ENCODE measurements at places on chromosomes 4 and X. TPM values are rescaled to one million over a fixed set of nuclear protein-coding genes. Genes with fewer than 3 reads are reported as not detected.

Gene HDAC8
- 39.8 TPM for total RNA-seq

Gene NSUN7
- total RNA-seq = 17.7 TPM

Gene ZCCHC12
- total RNA-seq = not detected

Gene SMIM31
- not detected for total RNA-seq

Gene VCX3B
- total RNA-seq = not detected

Gene SLC2A9
- total RNA-seq = 16.8 TPM

Gene KCNE5
- total RNA-seq = not detected

Gene MAGEA3
- not detected for total RNA-seq

Gene SPOCK3
- total RNA-seq = not detected

Gene NAP1L2
- not detected for total RNA-seq

Gene CXCL6
- not detected for total RNA-seq

Gene SLC9B1
- 0.79 TPM for total RNA-seq

Gene TRIM60
- total RNA-seq = not detected

GRCh38 chr4:94463771-94464170 is 12.0 kb downstream of the PDLIM5 start:
- H3K27me3 ChIP-seq = no peaks in the 10 kb centered on the region
- no peak for DNase-seq
- H3K27ac ChIP-seq = no peak overlapping the region

GRCh38 chr4:155442267-155443105 is 65.7 kb upstream of the MAP9 start:
- H3K27ac ChIP-seq = no peak overlapping the region
- DNase-seq = no peak
- H3K27me3 ChIP-seq = no peaks in the 10 kb centered on the region
- no peaks in the 10 kb centered on the region for H3K4me1 ChIP-seq

DNA sequence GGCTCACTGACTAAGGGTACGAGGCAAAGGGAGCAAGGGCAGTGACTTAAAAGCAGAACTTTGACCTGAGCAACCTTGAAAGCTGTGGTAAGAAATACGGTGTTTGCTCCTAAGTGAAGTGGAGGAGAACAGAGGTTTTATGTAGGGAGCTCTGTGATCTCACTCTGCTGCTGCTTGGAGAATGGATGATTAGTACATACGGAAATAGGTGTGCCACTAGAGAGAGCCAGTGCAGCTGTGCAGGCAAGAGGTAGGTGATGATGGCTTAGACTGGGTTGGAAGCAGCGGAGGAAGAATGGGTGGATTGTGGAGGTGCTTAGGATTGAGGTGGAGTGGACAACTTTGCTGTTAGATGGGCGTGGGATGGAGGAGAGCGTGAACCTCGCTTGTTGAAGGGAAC is 85.0 kb downstream of the FAM193A start:
- DNase-seq = no peak
- no peak overlapping the region for H3K4me3 ChIP-seq
- no peaks in the 10 kb centered on the region for H3K4me1 ChIP-seq
- H3K27me3 ChIP-seq = no peaks in the 10 kb centered on the region

- H3K27me3 ChIP-seq = no peaks in the 10 kb centered on the region
- no peak for DNase-seq
- no peak overlapping the region for H3K27ac ChIP-seq
These were observed 581.4 kb upstream of the DIPK2B start for GRCh38 chrX:45781901-45782553.

DNA sequence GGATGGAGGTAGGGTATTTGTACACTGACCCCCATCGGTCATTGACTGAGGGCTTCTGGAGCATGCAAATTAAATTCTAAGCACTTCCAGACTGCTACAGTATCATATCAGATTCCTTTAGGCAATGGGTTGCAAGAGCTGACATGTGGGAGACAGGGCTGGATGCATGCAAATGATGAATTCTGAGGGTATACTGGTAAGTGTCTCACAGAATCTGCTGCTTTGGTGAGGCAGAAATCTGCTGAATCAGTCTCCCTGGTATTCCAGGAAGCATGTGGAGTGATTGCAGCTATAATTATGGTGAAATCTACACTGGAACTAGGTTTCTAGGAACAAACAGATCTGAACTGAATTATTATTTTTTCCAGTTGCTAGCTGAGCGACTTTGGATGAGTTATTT is 684.9 kb upstream of the MAGEB2 start:
- no peak overlapping the region for H3K4me3 ChIP-seq
- no peaks in the 10 kb centered on the region for H3K36me3 ChIP-seq

GRCh38 chr4:124032035-124032434 is 635.4 kb downstream of the SPRY1 start:
- no peak overlapping the region for H3K27ac ChIP-seq
- H3K27me3 ChIP-seq = no peaks in the 10 kb centered on the region
- no peak overlapping the region for H3K4me3 ChIP-seq
- H3K36me3 ChIP-seq = no peaks in the 10 kb centered on the region

DNA sequence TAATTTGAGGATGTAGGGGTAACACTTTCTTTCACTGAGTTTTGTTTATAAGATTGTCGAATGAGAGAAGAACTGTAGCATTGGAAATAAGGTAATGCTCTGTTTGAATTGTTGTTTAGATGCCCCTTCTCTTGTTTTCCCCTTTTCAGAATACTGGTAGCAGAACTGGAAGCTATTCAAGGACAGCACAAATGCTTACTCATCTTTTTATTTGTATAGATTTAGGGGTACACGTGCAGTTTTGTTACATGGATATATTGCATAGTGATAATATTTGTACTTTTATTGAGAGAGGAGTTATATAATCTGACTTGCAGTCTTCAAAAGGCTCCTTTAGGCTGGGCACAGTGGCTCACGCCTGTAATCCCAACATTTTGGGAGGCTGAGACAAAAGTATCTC is 145.4 kb upstream of the HAND2 start:
- no peak overlapping the region for H3K4me3 ChIP-seq
- no peak for DNase-seq
- no peaks in the 10 kb centered on the region for H3K36me3 ChIP-seq
- H3K4me1 ChIP-seq = no peaks in the 10 kb centered on the region

- H3K4me1 ChIP-seq = no peaks in the 10 kb centered on the region
- H3K4me3 ChIP-seq = no peak overlapping the region
- DNase-seq = no peak
- H3K27ac ChIP-seq = no peak overlapping the region
These were observed 37.4 kb upstream of the DHRSX start for GRCh38 chrX:2538031-2538757.

GRCh38 chr4:14184265-14184664 is 556.7 kb upstream of the BOD1L1 start:
- DNase-seq = no peak
- H3K4me1 ChIP-seq = no peaks in the 10 kb centered on the region
- H3K36me3 ChIP-seq = no peaks in the 10 kb centered on the region

GRCh38 chr4:26113339-26113940 is 199.4 kb downstream of the SMIM20 start:
- H3K36me3 ChIP-seq = no peaks in the 10 kb centered on the region
- no peaks in the 10 kb centered on the region for H3K27me3 ChIP-seq
- DNase-seq = no peak
- no peak overlapping the region for H3K27ac ChIP-seq
- H3K4me1 ChIP-seq = no peaks in the 10 kb centered on the region

GRCh38 chrX:44267116-44267515 is 76.4 kb downstream of the EFHC2 start:
- no peaks in the 10 kb centered on the region for H3K27me3 ChIP-seq
- no peak overlapping the region for H3K27ac ChIP-seq
- H3K36me3 ChIP-seq = no peaks in the 10 kb centered on the region
- H3K4me1 ChIP-seq = no peaks in the 10 kb centered on the region

DNA sequence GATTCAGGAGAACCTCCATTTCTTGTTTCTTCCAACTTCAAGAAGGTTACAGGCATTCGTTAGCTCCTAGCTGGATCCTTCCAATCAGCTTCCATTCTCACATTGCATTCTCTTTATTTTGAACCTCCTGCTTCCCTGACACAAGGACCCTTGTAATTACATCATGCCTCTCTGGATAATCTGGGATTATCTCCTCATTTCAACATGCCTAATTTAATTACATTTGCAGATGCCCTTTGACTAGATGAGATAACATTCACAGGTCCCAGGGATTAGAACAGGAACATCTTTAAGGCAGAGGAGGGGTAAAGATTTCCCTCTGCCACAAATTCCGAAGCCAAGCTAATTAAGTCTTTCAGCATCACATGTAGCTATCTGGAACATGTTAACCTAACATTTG is 753.8 kb upstream of the PCDH7 start:
- H3K4me1 ChIP-seq = no peaks in the 10 kb centered on the region
- H3K36me3 ChIP-seq = no peaks in the 10 kb centered on the region
- no peak for DNase-seq

GRCh38 chr4:40309250-40309774 is 25.8 kb upstream of the CHRNA9 start:
- no peak overlapping the region for H3K27ac ChIP-seq
- DNase-seq = no peak
- peaks cover 14% of the 10 kb centered on the region for H3K4me1 ChIP-seq
- no peaks in the 10 kb centered on the region for H3K27me3 ChIP-seq
- H3K4me3 ChIP-seq = no peak overlapping the region
- H3K36me3 ChIP-seq = no peaks in the 10 kb centered on the region
